WERI-Rb-1 (cell line): ENCODE measurements at places on chromosomes 13 and 19.

GRCh38 chr13:80979035-80979641 lies 638.2 kb upstream of the SPRY2 start:
- DNase-seq = peak; percentile 13

DNA sequence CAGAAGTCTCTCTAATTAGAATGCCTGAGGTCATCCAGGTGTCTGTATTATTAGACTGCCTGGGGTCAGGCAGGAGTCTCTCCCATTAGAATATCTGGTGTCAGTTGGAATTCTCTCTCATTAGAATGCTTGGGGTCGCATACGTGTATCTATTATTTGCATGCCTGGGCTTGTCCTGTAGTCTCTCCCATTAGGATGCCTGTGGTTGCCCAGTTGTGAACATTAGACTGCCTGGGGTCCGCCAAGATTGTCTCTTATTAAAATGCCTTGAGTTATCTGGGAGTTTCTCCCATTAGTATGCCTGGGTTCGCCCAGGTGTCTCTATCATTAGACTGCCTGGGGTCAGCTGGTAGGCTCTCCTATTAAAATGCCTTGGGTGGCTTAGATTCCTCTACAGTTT lies 1494.7 kb downstream of the UQCRFS1 start:
- no peak for DNase-seq

DNA sequence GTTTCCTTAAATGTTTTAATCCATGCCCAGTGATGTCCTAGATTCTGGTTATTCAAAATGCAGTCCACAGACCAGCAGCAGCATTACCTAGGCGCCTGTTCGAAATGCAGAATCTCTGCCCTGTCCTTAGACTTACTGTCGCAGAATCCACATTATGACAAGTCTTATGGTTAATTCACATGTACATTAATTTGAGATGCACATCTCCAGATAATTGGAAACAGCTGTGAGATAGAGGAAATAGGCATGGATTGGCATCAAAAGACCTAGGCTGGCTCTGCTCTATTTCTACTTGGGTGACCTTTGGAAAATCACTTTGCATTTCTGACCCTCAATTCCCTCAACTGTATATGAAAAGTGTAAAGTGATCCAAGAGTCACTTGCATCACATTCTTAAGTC lies 700.7 kb downstream of the DIAPH3 start:
- no peak for DNase-seq

GRCh38 chr13:41709511-41709910 lies 251.4 kb downstream of the VWA8 start:
- no peak for DNase-seq

DNA sequence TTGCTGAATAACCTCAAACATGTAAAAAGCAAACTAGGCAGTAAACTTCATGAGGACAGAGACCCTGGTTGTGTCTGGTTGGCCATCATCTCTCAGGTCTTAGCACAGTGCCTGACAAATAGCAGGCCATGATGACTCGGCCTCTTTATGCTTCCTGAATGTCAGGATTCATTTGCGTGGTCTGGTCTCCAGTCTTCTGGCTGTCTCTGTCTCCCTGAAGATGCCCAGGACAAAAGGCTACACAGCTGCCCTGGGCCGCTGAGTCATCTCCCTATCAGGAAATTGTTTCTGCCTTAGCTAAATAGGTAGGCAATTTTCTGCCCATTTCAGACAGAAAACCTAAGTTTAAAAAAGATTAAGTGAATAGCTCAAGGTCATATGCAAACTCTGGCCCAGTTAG lies 84.1 kb upstream of the FNDC3A start:
- DNase-seq = no peak

DNA sequence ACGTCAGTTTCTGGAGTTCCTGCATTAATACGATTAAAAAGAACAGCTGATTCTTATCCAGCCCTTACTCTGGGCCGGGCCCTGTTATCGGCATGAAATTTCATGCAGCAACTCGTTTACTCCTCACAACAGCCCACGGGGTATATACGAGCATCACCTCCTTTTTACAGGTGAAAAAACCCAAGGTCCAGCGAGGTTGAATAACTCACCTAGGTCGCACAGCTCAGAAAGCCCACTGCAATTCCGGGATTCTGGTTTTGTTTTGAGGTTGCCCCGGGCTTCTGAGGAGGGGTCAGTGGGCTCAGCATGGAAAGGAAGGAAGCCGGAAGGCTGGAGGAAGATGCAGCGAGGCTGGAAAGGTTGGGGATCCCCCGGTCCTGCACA lies 577 bp upstream of the ACP7 start:
- DNase-seq = no peak

DNA sequence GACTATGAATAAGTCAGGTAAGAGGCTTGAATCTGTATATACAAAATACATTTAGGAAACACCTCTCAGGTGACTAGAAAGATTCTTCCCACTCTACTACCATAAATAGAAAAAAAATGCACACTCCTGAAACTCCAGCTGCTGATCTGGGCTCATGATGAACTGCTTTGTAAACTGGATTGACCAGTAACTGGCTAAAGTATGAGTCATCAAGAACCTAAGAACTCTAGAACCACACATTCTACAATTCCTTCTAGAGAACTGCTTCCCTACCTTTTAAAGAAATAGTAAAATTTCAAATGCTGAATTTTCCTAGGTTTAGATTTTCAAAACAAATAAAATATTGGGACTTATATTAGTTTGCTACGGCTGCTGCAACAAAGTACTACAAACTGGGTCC lies 55.2 kb downstream of the ELF1 start:
- no peak for DNase-seq

DNA sequence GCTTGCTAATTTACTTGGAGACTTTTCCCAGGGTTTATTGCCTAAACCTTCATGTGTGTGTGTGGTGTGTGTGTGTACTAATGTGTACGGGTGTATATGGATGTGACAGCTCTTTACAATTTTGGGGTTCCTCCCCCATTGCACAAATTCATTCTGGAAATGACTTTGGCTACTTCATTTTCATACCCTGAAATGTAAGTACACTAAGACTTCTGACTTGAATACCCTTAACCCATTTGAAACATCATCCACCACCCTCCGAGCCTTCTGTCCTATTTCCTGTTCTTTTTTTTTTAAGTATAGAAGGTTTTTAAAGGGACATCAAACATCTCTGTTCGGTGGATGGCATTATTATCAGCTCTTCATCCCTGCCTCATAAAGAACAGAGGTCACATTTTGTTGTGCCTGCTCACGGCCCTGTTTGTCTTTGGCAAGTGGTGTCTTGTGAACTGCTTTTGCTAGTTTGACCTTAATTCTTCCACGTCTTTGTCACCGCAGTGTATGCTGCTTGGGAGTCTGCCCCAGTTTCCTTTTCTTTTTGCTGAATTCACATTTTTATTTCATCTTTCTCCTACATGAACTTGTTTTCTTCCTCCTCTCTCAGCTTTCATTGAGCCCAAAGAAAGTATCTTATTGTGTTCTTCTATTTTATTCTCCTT lies 228.3 kb downstream of the FOXO1 start:
- no peak for DNase-seq

GRCh38 chr13:62418872-62419271 lies 1003.2 kb upstream of the PCDH20 start:
- no peak for DNase-seq

GRCh38 chr13:111344471-111345191 lies 24.2 kb downstream of the TEX29 start:
- peak; percentile 59 for DNase-seq

DNA sequence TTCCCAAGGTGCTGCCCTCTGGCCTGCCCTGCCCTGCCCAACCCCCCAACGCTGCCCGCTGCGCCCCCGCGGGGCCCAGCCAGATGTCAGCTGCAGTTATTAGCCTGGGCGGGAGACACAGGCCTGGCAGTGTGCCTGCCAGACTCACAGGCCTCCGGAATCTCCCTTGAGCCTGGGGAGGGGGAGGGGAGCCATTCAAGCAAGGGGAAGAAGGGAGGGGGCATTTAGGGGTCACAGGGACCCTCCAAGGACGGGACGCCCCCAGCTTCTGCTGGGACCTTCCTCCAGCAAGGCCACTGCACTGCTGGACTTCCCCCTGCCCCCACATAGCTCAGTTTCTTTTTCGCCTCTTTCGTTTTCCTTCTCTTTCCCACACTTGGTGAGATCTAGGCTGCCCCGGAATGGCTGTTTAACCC lies 2.6 kb upstream of the JUNB start:
- peak; percentile 90 for DNase-seq

GRCh38 chr19:5880604-5881078 lies 10.3 kb upstream of the FUT5 start:
- DNase-seq = no peak

DNA sequence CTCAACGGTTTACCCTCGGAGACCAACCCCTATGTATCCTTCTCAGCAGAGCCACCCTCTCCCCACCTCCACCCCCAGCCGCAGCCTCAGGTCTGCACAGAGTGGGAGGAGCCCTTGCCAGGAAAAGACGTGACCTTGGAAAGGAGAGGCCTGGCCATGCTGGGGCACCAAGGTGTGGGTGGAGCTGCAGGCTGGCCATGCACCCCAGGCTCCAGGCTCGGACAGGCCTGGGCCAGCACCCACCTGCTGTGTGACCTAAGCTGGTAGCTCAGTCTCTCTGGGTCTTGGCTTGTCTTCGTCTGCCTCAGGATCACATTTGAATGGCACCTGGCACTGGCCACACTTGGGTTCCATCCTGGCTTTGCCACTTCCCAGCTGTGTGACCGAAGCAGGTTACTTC lies 29.5 kb downstream of the CCDC8 start:
- no peak for DNase-seq

- no peak for DNase-seq
These were observed 36.9 kb downstream of the ELL start for GRCh38 chr19:18484992-18485391.

- no peak for DNase-seq
These were observed 29.1 kb upstream of the NCCRP1 start for GRCh38 chr19:39167461-39168257.

DNA sequence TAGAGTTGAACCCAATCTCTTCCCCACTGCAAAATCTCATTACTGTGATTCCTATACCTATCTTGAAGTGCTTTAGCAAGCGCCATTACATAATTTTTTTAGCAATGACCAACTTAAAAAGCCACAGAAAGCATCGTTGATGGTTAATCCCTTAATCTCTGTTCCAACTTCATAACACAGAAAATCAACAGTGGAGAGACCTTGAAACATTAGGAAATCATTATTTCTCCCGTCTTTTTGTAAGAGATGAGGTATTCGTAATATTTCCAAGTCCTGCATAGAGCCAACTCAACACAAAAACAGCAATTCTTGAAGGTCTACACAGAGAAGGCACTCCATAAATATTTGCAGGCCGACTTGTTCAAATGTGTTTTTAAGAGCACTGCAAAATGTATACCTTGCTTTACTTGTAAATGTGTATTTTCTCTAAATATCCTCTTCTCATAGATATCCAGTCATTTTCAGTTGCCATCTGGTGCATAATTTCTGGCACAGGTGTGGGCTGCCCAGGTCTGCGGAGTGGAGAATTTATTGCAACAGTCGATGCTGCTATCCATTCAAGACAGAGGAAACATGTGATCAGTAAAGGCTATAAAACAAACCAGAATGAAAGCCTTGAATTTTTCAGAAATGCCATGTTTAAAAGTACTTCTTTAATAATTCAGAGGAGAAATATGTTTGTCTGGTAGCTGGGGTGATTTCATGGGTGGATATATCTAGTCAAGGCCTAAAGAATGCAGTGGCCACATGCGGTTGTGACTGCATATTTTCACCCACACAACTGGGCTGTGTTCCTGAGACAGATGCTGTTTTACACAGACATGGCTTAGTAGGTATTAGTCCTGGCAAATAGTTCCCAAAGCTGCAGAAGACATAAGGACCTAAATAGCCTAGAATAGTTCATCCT lies 234.3 kb upstream of the STARD13 start:
- DNase-seq = no peak

- DNase-seq = no peak
These were observed 310.7 kb downstream of the ITGBL1 start for GRCh38 chr13:101763191-101763590.

DNA sequence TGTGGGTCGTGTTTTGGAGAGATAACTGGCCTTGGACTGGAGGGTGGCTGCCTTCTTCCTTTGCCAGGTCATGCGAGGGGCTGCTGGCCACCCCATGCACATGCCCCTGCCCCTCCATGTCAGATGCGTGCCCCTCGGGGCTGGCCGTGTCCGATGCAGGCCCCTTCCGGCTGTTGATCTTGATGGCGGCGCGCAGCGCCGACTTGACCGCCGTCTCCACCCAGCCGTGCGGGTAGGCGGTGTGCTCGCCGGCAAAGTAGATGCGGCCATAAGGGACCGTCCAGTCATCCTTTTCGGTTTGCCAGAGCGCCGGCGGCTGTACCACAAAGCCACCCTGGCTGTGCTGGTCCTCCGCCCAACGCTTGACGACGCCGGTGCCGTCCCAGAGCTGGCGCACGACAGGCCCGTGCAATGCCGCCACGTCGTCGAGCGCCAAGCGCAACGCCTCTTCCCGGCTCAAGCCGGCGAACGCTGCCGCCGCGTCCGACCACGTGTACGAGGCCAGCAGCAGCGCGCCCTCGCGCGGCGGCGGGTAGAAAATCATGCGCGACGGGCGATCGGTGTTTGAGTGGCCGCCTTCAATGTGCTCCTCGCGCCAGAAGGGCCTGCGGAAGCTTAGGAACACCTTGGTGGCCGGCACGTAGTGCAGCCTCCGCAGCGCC lies 6.9 kb downstream of the IL4I1 start:
- DNase-seq = no peak

DNA sequence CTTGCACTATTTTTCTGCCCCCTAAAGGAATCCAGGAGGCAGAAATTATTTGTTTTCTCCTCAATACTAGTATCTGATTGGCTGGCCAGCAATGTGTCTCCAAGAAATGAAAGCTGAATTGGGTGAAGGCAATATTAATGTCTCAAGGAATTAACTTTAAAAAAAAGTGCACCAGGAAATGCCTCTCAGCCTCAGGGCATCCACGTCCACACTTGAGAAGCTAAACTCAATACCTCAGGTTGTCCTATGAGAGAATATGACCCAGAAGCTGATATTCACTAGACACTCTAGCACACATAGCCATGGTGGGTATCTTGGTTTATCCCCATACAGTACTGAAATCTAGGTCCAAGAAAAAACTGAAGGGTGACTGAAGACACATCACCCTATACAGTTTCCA lies 2.1 kb downstream of the ZNF91 start:
- DNase-seq = no peak

GRCh38 chr19:4452230-4452990 lies 5.2 kb downstream of the UBXN6 start:
- DNase-seq = no peak

DNA sequence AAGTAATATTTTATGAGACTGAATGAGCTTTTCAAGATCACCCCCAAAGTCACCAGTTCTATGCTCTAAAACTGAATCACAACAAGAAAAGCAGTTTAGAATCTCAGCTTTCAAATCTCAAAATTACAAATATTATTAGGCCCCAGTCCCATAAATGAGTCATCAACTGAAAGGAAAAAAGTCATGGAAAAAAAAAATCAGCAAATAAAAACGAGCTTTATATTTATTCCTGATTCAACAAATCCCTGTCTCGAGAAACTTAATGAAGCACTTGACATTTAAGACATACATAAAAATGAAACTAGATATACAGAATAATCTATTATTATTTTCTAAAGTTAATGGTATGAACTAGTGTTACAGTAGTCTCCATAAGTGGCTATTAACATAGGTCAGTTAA lies 203.0 kb downstream of the DIAPH3 start:
- no peak for DNase-seq

DNA sequence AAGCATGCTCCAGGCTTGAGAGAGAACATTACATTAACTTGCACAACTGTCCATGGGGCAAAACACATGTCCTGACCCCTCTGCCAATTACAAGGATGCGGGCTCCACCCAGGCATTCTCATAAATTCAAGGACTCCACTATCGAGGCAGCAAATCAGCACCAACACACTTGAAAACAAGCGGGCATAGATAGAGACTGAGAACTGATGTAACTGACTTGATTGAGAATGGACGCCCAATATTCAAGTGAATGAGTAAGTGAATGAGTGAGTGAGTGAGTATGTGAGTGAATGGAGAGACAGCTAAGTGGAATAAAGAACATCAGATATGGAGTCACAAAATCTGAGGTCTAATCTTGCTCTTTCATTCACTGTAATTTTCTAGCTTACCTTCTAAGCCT lies 75.0 kb upstream of the VSTM2B start:
- no peak for DNase-seq
